ENCODE measurements at places on chromosomes 7 and 10.

DNA sequence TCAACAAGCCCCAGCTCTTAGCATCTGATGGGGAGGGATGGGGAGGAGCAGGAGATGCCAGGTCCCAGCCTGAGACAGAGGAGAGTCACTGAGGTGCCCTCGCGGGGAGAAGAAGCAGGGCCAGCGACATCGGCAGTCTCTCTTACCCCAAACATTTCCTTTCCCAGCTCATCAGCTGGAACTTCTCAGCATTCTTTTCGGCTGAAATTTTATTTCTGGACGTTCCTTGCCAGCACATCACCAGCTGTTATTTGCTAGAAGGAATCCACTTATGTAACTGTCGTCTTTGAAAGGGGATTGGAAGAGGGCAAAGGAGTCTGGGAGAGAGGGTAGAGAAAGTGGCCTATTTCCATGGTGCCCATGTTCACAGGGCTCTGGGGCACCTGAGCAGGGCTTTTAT, 101.0 kb upstream of the SHH start:
- H3K36me3 ChIP-seq = no peaks in the 10 kb centered on the region
- H3K4me3 ChIP-seq = no peak overlapping the region
- no peak overlapping the region for H3K27ac ChIP-seq
- no peak for DNase-seq
- H3K27me3 ChIP-seq = peaks cover 5% of the 10 kb centered on the region

DNA sequence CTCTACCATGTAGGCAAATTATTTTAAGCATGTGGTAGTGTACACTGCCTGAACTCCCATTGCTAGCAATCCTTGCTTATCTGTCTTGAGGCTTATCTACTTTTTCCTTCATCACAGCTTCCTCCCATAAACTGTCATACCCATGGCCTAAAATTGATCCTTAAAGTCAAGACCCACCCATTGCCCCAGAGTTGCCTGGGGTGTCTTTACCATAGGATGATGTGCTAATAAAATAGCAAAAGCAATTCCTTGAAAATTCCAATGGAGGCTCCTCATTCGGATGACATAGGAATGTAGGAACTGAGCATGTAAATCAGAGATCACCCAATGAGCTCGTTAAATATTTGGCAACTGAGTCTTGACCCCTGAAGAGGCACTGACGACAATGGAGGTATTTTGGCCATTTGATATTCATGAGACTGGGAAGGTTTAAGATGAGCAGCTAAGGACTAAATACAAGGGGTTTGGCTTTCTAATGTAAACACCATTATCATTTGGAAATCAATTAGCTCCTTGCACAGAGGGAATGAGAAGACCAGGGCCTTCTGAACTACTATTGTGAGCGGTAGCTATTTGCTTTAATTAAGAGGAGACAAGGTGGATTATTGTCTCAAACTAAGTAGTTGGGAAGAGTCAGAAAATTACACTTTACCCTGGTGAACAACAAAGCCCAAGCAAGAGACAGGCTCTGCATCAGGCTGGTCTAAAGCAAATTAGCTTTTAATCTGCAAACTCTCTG, 234.9 kb downstream of the GATA3 start:
- no peaks in the 10 kb centered on the region for H3K4me1 ChIP-seq
- no peak overlapping the region for H3K4me3 ChIP-seq
- no peak for DNase-seq
- no peaks in the 10 kb centered on the region for H3K36me3 ChIP-seq
- H3K27ac ChIP-seq = no peak overlapping the region
- no peaks in the 10 kb centered on the region for H3K27me3 ChIP-seq

- no peaks in the 10 kb centered on the region for H3K27me3 ChIP-seq
- peaks cover 1% of the 10 kb centered on the region for H3K4me1 ChIP-seq
- DNase-seq = no peak
- H3K4me3 ChIP-seq = no peak overlapping the region
- H3K36me3 ChIP-seq = no peaks in the 10 kb centered on the region
Observed at GRCh38 chr7:19407270-19407669, 262.0 kb upstream of the FERD3L start.

DNA sequence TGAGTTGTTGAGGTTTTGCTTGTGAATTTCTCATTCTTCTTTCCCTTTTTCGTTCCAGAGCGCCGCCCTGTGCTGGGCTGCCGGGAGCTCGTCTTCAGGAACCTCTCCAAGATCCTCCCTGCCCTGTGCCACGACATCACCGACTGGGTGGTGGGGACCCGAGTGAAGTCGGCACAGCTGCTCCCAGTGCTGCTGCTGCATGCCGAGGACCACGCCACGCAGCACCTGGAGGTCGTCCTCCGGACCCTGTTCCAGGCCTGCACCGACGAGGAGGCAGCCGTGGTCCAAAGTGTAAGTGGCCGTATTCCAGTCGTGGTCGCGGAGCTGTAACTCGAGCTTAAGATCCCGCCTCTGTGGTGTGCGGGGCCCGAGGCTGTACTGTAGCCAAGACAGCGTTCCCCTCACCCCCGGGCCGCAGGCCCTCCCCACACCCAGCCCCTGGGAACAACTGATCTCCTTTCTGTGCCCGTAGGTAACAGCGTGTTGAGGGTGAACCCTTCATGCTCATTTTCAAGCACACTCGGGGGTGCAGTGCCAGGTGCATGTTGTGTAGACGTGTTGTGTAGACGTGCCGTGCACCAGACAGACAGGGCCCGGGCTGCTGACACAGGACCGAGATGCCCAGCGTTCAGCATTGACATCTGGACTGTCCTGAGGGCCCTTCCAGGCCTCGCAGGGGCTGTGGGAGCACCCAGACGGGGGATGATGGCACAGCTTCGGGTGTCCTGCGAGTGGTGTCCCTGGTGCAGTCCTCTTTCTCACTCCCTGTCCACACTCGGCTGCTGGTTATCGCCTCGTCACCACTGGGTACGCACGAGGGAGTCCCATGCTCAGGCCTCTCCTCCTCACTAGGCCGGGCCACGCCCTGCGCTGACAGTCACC, 27.7 kb upstream of the PRKAR1B start:
- H3K4me1 ChIP-seq = peaks cover 3% of the 10 kb centered on the region
- no peak overlapping the region for H3K27ac ChIP-seq
- H3K4me3 ChIP-seq = no peak overlapping the region
- no peaks in the 10 kb centered on the region for H3K27me3 ChIP-seq
- peaks cover 81% of the 10 kb centered on the region for H3K36me3 ChIP-seq
- no peak for DNase-seq

GRCh38 chr10:29694121-29694520, 59.4 kb upstream of the SVIL start:
- H3K4me1 ChIP-seq = peaks cover 6% of the 10 kb centered on the region
- DNase-seq = no peak
- peaks cover 2% of the 10 kb centered on the region for H3K36me3 ChIP-seq
- H3K27me3 ChIP-seq = no peaks in the 10 kb centered on the region

GRCh38 chr10:31647861-31648260, 280.8 kb downstream of the ARHGAP12 start:
- no peak overlapping the region for H3K4me3 ChIP-seq
- peaks cover 6% of the 10 kb centered on the region for H3K4me1 ChIP-seq
- peak; percentile 11 for DNase-seq
- H3K27ac ChIP-seq = no peak overlapping the region

- H3K4me1 ChIP-seq = peaks cover 2% of the 10 kb centered on the region
- no peak overlapping the region for H3K27ac ChIP-seq
- H3K4me3 ChIP-seq = no peak overlapping the region
- peaks cover 77% of the 10 kb centered on the region for H3K36me3 ChIP-seq
- no peaks in the 10 kb centered on the region for H3K27me3 ChIP-seq
Observed at GRCh38 chr10:125005312-125006187, 63.6 kb downstream of the ZRANB1 start.

GRCh38 chr7:122315507-122316466, 11.2 kb upstream of the FEZF1 start:
- no peak for DNase-seq
- H3K27me3 ChIP-seq = peaks cover 74% of the 10 kb centered on the region
- H3K27ac ChIP-seq = no peak overlapping the region
- H3K36me3 ChIP-seq = no peaks in the 10 kb centered on the region
- H3K4me1 ChIP-seq = peaks cover 15% of the 10 kb centered on the region

- no peaks in the 10 kb centered on the region for H3K27me3 ChIP-seq
- H3K27ac ChIP-seq = no peak overlapping the region
- peaks cover 4% of the 10 kb centered on the region for H3K36me3 ChIP-seq
Observed at GRCh38 chr10:11516431-11516746, 95.1 kb downstream of the USP6NL start.

DNA sequence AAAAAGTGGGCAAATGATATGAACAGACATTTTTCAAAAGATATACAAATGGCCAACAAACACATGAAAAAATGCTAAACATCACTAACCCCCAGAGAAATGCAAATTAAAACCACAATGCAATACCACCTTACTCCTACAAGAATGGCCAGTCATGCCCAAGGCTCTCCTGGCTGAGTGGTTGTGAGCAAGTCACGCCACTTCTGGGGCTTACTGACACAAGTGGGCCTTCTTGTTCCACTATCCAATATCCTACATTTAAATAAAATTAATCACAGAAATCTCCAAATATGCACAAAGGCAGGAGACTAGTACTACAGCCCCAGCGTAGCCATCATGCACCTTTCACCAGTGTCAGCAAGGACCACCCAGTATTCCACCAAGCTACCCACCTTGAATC, 181.9 kb downstream of the TNS3 start:
- no peak overlapping the region for H3K4me3 ChIP-seq
- H3K27ac ChIP-seq = no peak overlapping the region
- H3K4me1 ChIP-seq = peaks cover 8% of the 10 kb centered on the region
- H3K27me3 ChIP-seq = no peaks in the 10 kb centered on the region
- no peak for DNase-seq

- peaks cover 3% of the 10 kb centered on the region for H3K4me1 ChIP-seq
- H3K4me3 ChIP-seq = no peak overlapping the region
- no peaks in the 10 kb centered on the region for H3K27me3 ChIP-seq
- no peaks in the 10 kb centered on the region for H3K36me3 ChIP-seq
- H3K27ac ChIP-seq = no peak overlapping the region
Observed at GRCh38 chr7:100847360-100847759, 5.2 kb upstream of the SLC12A9 start.

DNA sequence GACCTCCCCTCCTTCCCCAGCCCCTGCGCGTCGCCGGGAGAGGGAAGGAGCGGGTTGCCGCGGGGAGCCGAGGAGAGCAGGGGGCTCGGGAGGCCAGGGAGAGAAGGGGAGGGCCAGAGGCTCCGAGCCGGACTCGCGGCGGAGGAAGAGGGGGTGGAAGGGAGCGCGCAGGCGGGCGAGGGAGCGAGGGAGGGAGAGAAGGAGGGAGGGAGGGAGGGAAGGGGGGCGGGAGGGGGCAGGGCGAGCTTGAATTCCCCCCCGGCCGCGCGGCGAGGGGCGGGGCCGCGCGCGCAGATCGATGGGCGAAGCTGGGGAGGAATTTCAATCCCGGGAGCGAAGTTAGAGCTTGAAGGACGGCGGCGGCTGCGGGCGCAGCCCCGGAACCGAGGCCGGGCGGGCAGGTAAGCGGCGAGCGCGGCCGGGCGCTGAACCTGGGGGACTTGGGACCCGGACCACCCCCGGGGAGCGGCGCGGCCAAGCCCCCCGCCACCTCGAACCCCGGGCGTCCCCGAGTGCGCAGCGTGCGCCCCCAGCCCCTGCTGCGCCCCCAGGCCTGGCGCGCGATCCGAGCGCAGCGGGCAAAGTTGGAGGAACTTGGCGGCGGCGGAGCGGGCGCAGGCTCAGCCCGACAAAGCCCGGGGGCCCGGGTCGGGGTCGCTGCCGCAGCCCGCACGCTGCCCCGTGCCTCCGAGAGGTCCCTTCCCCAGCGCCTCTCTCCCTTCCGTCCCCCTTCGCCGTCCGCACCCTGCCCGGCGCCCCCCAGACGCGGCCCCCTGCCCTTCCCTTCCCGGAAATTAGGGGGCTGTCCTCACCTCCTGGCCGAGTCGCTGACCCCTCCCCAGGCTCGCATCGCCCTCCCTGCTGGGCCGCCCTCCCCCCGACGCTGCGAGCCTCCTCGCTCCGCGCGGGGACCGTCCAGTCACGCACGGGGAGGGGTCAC, at the start of gene ELFN1:
ELFN1 (plus strand) TSS at position 324 of the 940 bp plus-strand sequence. CDS start 74,320 bp downstream, outside the sequence.
- no peak for DNase-seq
- H3K4me1 ChIP-seq = peaks cover 50% of the 10 kb centered on the region
- no peaks in the 10 kb centered on the region for H3K36me3 ChIP-seq

All from mesenchymal stem cell (in vitro differentiated cells and primary cell).